ENCODE measurements at places on chromosomes 3 and 15. TPM values are rescaled to one million over a fixed set of nuclear protein-coding genes. Genes with fewer than 3 reads are reported as not detected.

The CCR3 gene
- polyA plus RNA-seq, result not detected

The ESYT3 gene
- 2.5 TPM for polyA plus RNA-seq

The ZNF660 gene
- 18.0 TPM for polyA plus RNA-seq

The ASB14 gene
- polyA plus RNA-seq, result 0.56 TPM

The LZTFL1 gene
- 61.9 TPM for polyA plus RNA-seq

The IL17RB gene
- 12.8 TPM for polyA plus RNA-seq

The ADAMTS7 gene
- 38.8 TPM for polyA plus RNA-seq

The LCTL gene
- 0.31 TPM for polyA plus RNA-seq

DNA sequence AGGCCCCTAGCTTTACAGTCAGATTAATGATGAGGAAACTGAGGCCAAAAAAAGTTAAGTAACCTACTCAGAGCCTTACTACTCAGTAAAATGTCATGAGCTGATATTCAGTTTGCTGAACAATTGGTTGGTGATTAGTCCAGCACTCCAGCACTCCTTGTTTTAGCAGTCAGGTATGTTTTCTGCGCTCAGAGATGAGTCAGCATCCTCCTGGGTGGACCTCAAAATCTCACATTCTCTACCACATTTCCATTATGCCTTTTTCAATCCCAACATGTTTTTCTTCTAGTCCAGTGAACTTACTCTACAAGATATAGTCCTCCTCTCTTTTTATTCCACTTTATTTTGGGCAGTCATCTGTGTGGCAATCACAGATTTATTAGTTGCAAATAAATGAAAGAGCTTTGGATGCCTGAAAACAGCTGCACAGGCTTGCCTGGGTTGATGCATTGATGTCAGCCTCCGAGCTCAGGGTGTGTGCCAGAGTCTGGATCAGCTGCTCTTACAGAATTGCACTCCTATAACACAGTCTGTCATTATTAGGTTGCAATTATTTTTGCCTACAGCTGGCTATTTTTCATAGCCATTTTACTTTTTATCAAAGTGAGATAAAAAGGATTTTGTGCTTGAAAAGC is 133.2 kb downstream of the ARPP21 start:
- DNase-seq, result no peak

DNA sequence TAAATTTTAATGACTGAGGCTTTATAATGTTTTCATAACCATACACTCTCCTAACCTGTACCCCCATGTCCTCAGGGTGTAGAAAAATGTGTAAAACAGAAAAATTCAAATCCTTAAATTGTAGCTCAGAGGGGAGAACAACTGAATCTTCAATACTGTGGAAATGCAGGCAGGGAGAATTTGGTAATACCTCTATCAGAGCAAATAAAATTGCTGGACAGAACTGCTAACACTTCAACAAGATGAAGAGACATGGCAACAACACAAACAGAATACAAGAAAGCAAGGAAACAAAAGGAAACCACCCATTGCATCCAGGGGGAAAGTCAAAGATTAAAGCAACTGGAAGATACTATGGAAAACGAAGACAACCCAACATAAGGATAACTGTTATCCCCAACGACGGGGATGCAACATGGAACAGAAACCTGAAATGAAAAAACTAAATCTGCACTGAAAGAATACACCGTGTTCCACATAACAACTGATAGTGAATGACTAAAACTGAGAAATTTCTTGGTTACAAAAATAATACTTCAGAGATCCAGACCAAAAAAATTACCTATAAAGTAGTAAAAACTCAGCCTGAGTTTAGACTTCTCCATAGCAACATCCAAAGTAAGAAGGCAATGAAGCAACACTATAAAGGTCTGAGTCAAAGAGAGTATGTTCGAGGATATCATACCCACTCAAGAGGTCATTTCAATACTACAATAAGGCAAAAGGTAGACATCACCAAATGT is 48.5 kb downstream of the HACD2 start:
- DNase-seq, result no peak

- no peak for DNase-seq
Measured at GRCh38 chr3:110684466-110684865, 387.1 kb upstream of the NECTIN3 start.

- no peak for DNase-seq
Measured at GRCh38 chr15:39154776-39155175, 426.1 kb upstream of the THBS1 start.

DNA sequence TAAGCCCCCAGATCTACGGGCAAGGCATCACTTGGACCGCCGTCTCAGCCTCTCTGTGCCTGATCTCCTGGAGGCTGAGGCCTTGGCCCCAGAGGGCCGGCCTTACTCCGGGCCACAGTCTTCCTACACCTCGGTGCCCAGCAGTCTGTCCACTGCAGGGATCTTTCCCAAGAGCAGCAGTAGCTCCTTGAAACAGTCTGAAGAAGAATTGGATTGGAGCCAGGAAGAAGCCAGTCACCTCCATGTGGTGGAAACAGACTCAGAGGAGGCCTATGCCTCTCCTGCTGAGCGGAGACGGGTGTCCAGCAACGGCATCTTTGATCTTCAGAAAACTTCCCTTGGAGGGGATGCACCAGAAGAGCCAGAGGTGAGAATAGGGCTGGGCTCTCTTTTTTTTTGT is 67.0 kb downstream of the MCTP2 start:
- no peak for DNase-seq

DNA sequence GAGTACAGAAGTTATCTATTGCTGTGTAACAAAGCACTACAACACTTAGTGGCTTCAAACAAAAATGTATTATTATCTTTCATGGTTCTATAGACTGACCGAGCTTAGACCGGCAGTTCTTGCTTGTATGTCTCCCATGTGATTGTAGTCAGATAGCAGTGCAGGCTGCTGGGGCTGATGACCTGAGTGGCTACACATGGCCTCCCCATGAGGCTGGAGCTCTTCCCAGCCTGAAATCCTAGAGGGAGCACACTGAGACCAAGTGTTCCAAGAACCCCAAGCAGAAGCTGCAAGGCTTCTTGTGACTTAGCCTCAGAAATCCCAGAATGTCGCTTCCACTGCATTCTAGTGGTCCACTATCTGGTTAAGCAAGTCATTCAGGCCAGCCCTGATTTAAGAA is 141.2 kb upstream of the TLE3 start:
- no peak for DNase-seq

DNA sequence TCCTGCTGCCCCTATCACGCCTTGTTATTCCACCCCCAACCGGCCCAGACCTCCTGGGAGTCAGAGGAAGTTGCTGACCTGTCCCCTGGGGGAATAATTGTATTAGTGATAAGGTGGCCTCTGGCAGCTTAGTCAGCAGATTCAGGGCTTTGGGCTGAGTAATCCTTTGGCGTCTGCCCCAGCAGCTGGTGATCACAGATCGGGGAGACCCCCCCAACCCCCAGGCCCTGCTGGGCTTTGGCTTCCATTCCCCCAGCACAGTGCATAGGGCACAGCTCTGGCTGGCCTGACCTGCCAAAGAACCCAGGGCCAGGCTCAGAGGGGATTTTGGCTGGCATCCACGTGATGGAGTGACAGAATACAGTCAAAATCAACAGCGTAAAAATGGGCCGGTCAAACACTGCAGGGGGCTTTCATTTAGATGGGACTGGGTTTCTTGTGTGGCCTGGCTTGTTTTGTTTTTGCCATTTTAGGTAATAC is 3.9 kb upstream of the NR2E3 start:
- DNase-seq, result no peak

DNA sequence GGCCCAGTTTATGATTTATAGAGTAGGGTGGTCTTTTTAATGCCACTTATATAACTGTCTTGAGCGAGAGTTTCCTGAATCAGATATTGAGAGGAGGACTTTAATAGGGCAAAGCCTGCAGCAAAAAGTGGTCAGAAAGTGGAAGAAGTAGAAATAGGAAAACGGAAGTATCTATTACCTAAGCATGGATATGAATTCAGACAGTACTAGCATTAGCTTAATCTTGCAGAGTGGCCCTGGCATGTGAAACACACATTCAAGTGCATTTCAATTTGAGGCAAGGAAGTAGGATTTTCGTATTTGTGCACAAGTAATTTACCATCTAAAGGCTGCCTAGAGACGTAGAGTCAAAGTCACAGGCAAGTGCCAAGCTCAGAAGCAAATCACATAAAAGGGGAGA is 622.3 kb downstream of the DIPK2A start:
- no peak for DNase-seq

- DNase-seq, result no peak
Measured at GRCh38 chr3:149152420-149152819, 23.0 kb downstream of the HPS3 start.

DNA sequence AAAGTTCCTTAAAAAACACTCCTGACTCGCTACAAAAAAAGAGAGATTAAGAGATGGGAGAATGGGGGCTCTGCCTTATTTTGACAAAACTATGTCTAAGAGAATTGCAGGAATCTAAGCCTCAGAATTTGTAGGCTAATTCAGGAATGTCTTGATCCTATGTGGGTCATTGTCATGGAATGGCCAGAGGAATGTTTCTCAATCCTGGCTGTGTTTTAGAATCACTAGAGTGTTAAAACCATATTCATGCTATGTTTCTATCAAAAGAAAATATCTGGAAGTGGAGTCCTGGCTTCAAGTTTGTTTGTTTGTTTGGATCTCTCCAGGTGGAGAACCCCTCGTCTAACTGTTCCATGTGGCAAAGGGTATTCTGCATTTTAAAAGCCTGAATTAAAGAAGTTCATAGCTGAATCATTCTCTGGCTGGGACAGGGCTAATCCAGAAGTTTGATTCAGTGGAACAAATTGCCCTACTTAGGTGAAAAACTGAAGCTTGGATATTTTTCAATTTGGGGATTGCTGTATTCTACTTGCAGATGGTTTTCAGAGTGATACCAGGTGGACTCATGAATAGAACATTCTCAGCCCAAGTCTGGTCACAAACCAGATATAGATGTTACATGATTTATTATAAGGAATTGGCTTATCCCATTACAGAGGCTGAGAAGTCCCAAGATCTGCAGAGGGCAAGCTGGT is 28.2 kb downstream of the GJD2 start:
- no peak for DNase-seq

GRCh38 chr15:77851086-77851485 is 218.4 kb upstream of the LINGO1 start:
- no peak for DNase-seq

DNA sequence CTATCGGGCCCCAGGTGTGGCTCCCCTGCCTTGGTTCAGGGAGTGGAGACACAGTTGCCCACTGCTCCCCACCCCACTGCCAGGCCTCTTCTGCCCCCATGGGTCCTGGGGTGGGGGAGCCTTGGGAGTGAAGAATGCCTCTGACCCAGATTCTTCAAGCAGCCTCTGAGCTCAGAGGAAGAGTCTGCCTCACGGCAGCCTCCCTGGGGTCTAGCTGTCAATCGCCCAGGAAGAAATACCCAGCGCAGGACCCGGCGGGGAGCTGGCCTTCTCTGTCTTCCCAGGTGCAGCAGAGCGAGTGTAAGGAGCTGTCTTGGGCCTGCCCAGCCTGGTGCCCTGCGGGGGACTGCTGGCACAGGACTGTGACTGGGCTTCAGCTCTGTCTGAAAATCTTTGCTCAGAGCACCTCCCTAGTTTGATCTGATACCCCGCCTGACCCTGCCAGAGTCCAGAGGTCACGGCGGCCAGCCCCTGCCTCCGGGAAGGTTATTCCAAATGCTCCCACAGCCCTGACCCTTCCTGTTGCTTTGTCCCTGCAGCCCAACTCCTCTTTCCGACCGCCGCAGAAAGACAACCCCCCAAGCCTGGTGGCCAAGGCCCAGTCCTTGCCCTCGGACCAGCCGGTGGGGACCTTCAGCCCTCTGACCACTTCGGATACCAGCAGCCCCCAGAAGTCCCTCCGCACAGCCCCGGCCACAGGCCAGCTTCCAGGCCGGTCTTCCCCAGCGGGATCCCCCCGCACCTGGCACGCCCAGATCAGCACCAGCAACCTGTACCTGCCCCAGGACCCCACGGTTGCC is 11.0 kb downstream of the ANKRD63 start:
- no peak for DNase-seq

DNA sequence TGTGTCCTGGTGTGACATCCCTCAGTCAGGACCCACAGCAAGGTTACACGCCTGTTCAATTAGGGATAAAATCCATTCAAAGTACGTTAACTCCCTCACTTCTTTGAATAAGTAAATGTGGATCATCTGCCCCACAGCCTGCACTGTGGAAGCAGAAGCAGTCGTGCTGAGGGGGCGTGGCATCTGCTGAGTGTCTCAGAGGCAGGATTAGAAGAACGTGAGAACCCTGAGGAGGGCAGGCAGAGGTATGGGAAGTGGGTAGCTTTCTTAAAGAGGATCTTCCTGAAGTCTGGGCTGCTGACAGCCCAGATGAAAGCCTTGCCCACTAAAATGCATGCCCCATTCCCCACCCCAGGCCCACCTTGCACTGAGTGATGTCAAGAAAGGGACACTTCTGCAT is 28.5 kb downstream of the CRABP1 start:
- no peak for DNase-seq

DNA sequence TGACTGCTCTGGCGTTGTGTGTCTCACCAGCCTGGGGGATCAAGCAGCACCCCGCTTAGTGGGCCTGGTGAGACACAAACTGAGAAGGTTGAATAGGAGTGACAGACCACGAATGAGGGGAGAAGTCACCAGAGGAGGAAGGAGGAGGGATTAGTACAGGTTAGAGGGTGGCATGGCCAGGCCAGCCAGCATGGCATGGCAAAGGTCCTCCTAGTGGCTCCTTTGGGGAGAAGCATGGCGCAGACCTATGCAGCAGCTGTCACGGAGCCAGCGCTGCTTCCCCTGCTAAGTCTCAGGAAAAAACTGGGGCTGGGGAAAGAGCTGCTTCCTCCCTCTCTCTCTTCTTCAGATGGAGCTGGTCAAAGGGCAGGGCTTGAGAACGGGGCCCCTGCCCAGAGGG is 48.6 kb downstream of the ZDHHC3 start:
- DNase-seq, result no peak

- no peak for DNase-seq
Measured at GRCh38 chr15:55044162-55044561, 152.6 kb downstream of the RSL24D1 start.

- no peak for DNase-seq
Measured at GRCh38 chr3:28680050-28680449, 331.4 kb upstream of the AZI2 start.

DNA sequence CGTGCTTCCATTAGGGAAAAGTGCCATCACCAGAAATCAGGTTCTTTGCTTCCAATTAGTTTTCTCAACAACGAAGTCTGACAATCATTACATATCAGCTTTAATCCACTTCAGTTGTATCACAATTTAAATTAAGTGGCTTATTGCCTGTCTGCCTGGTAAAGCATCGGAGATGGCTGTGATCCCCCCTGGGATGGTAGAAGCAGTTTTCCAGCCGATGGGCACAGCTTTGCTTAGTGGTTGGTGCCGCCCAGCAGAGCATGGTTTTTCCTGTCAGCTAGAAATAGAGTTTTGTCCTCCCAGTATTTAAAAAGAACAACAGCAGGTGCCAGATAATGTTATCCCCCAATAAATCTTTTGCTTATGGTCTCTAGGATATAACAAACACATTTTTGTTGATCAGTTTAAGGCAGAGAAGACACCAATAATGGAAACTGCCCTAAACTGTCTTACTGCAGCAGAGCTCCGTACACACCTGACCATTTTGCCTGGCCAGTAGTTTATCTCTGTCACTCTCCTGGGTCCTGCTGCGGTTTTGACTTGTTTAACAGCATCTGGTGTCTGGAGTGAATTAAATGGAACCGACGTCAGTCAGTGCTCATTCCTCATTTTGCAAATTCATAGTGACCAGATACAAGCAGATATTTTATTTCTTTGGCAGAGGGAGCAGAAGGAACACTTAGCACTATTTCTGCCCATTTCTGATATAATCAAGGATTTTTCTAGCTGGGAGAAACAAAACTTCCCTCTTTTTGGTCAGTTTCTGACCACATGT is 79.1 kb downstream of the SLC49A4 start:
- no peak for DNase-seq
